H9 (cell line): ENCODE measurements at places on chromosomes 11 and 22. TPM values are rescaled to one million over a fixed set of nuclear protein-coding genes. Genes with fewer than 3 reads are reported as not detected.

DNA sequence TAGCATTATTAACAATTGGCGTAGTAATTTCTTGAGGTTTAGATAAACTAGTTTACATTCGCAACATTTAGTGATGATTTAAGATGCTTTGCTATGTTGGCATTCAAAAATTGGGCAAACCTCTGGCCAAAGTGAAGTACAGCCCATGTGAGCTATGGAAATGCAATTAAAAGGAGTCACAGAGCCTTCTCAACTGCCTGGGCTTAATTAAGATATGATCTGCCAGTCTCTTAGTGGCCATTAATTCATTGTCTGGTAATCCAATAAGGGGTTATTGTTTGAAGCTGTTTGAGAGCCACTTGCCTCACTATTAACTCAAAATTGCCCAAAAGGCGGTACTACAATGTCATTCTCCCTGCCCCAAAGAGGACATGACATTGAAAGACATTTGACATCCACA lies 608.9 kb downstream of the NTM start:
- DNase-seq = no peak

- DNase-seq = no peak
Observed at GRCh38 chr11:19805827-19806226, 93.2 kb downstream of the NAV2 start.

DNA sequence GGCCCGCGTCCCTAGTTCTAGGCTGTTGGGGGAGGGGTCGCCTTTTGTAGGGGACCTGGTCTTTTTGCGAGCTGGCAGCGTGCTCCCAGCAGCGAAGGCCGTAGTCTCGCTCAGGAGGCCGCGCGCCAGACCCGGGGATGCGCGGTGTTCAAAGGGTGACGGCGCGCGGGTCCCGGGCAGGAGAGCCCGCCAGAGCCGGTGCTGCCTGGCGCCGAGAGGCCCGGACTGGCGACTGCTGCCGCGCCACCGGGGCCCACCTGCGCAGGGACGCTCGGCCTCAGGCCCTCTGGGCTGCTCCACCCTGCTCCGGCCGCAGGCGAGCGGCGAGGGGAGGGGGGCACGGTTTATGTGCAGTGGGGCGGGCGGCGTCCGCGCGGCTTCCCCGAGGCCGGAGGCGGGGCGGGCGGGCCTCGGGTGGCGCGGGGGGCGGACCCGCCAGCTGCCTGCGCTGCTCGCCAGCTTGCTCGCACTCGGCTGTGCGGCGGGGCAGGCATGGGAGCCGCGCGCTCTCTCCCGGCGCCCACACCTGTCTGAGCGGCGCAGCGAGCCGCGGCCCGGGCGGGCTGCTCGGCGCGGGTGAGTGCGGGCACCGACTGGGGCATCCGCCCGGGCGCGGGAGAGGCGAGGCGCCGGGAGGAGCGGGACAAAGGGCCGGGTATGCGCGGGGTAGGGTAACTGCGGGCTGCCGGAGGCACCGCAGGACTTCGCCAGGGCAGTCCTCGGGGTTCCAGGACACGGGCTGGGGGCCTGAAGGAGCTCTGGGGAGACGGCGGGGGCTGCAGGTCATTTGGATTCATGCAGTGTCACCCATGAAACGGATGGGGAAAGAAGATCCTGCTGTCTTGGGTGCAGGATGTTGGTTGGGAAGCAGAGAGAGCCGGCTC lies at the start of gene PRSS23:
Gene PRSS23, plus strand, starts transcription at position 467 of the 884 bp plus-strand sequence. CDS start 7,102 bp downstream, outside the sequence.
- peak; percentile 64 for DNase-seq

GRCh38 chr11:114298710-114299109 lies 2.5 kb downstream of the NNMT start:
- DNase-seq = no peak

DNA sequence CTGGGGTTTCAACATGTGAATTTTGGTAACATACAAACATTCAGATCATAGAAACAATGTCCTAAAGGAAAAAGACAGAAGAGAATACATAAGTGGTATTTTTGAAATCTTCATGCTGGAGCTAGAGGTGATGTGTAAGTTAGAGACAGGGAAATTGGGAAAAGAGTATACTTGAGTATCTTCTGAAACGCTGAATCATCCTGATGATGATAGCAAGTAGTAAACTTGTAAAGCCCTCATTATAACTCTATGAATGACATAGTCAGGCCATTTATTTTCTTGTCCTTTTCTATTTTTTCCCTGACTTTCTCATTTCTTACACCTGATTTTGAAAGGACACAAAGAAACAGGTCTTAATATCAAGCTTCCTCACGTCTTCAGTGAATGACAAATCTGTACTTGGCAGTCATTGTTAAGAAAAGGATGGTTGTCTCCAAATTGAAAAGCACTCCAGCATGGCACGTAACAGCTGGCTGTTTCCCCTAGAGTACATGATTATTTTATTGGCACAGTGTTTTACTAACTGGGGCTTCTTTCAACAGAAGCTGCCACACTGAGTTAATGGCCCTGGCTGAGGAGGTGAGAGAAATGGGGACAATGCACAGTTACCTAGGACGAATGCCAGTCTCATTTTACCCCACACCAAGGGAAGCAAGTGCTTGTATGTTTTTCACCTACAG lies 140.7 kb upstream of the CTSC start:
- DNase-seq = no peak

- no peak for DNase-seq
Observed at GRCh38 chr11:15758857-15759465, 597.4 kb downstream of the SOX6 start.

DNA sequence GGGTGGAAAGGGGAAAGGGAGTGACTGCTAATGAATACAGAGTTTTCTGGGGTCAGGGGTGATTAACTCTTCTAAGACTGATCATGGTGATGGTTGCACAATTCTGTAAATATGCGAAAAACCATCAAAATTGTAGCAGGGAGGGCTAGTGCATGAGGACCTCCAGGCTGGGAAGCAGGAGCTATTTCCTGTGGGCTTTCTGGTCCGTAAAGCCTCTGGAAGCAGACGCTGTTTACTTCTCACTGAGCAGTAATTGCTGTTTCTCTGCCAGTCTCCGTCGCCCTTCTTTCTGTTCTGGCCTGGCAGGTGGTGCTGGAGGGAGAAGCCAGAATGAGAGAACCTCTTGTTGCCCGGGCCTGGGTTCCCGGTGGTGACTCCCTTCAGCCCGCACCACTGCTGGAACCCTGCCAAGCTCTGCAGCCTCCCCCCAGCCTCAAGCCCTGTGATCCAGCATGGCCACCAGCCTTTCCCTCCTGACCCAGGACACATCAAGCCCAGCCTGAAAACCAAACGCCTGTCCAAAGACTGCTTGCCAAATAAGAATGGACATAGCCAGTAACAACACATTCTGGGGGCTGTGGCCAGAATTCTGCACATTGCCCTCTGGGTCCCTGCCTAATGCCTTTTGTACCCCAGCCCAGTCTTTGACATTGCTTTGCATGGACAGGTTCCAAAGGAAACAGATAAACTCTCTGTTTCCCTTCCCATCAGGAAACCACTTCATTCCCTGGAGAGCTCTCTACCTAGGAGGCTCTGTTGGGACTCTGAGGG lies 201.0 kb upstream of the NAV2 start:
- DNase-seq = no peak

DNA sequence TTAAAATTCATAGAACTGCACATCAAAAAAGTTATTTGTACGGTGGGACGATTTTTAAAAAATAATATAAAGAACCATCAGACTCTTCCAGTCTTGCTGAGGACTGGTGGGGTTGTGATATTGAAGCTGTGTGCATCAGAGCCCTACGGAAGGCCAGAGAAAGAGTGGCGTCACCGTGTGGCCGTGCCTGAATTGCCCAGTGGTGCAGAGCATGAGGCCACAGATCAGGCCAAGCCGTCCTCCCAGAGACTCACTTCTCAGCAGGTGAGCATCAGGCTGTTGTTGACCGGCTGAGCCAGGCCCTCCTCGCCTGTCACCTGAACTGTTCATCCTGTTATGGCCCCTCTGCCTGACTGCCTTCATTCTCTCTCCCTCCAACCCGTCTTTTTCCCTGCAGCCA lies 1013.9 kb downstream of the TBC1D22A start:
- DNase-seq = peak; percentile 75

- DNase-seq = no peak
Observed at GRCh38 chr11:124233376-124233775, 7.5 kb upstream of the OR8G1 start.

- DNase-seq = no peak
Observed at GRCh38 chr22:50540381-50540780, 5.3 kb upstream of the KLHDC7B start.

- DNase-seq = no peak
Observed at GRCh38 chr22:21688341-21688705, 22.5 kb downstream of the PPIL2 start.

GRCh38 chr11:118621071-118621783 lies 13.8 kb downstream of the PHLDB1 start:
- DNase-seq = peak; percentile 97

GRCh38 chr11:12882670-12883069 lies 126.4 kb upstream of the RASSF10 start:
- no peak for DNase-seq

The MPZL3 gene
- total RNA-seq = 2.1 and 2.6 TPM in 2 replicates

The OR6A2 gene
- 0.33 and 0.35 TPM in 2 replicates for total RNA-seq

The RAB3IL1 gene
- total RNA-seq = 1.8 and 2.4 TPM in 2 replicates

The TTC36 gene
- 1.6 TPM in 2 replicates for total RNA-seq

The NDUFS8 gene
- 213 and 214 TPM in 2 replicates for total RNA-seq

The OR52E8 gene
- total RNA-seq = not detected in 2 replicates

The PRR33 gene
- total RNA-seq = not detected in 2 replicates
